ENCODE measurements at places on chromosomes 16 and 17. TPM values are rescaled to one million over a fixed set of nuclear protein-coding genes. Genes with fewer than 3 reads are reported as not detected.

TAT gene
- not detected for total RNA-seq

CAVIN1 gene
- total RNA-seq = 216 TPM

DOC2A gene
- total RNA-seq = 0.82 TPM

MYOCD gene
- 35.7 TPM for total RNA-seq

CCL16 gene
- total RNA-seq = not detected

TP53TG3C gene
- total RNA-seq = 0.42 TPM

DNA sequence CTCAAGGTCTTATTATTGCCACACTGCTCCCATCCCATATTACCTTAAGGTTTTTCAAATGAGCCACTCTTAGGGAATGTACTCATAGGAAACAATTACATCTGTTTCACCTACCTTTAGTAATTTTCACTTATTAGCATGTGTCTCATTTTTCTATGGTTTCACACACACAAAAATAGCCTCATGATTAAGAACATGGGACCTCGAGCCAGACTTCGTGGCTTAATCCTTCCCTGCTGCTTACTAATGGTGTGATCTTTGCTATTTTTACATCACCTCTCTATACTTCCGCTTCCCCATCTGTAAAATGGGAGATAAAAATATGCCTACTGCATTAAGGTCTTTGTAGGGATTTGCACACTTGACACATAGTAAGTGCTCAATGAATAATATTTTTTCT, 38.5 kb downstream of the OTOA start:
- no peak for DNase-seq

GRCh38 chr17:17702449-17703139, 21.3 kb downstream of the RAI1 start:
- DNase-seq = no peak

GRCh38 chr17:3892095-3892998, 506 bp downstream of the CAMKK1 start:
- peak; percentile 85 for DNase-seq

GRCh38 chr17:12624211-12624610, 41.5 kb upstream of the MYOCD start:
- DNase-seq = no peak

DNA sequence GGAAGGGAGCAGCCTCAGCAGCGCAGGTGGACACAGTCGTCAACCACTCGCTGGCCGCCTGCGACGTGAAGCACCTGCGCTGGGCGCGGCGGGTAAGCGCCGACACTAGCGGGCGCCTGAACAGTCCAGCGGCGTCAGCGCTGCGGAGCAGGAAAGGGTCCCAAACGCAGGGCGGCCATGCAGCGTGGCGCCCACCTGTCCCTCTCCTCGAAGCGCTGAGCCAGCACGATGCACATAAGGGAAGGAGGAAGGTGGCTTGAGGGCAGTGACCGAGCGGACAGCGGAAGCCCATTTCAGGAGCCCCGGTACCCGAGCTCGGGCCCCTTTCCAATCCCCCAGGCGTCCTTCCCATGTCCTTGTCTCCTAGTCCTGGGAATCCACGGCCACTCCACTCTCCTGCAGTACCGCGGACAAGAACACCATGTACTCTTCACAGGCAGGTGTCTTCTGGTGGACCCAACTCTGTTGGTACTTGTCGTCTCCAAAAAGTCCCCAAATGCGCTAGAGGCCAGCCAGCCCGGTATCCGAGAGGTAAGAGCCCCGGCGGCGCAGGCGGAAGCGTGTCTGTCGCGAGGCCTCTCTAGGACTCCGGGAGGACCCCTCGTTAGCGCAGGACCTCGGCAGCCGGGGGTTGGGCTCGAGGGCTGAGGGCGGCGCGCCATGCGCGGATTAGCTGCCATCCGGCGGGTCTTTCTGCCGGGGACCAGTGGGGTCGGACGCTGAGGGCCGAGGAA, 14.4 kb downstream of the ZNF232 start:
- peak; percentile 85 for DNase-seq

DNA sequence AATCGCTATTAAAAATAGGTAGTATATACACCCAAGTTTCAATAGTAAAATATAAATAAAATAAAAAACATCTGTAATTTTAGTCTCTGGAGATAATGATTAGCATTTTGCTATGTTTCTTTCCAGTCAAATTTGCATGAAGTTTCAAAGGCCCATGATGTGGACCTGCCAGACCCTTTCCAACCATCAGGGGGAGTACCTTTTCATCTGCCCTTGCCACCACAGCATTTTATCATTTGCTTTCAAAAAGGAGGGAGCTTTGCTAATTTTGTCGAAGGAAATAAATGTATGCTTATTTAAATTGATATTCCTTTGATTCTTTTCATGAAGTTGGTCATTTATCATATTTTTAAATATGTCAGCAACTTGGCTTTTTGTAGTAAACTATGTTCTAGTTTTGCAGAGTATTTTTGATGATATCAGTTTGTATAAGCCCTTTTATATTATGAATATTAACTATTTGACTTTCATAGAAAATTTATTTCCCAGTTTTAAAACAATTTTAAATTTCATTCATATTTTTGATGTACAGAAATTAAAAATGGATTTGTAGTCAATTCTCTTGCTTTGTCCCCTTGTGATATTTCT, 115.2 kb upstream of the NETO2 start:
- DNase-seq = no peak

DNA sequence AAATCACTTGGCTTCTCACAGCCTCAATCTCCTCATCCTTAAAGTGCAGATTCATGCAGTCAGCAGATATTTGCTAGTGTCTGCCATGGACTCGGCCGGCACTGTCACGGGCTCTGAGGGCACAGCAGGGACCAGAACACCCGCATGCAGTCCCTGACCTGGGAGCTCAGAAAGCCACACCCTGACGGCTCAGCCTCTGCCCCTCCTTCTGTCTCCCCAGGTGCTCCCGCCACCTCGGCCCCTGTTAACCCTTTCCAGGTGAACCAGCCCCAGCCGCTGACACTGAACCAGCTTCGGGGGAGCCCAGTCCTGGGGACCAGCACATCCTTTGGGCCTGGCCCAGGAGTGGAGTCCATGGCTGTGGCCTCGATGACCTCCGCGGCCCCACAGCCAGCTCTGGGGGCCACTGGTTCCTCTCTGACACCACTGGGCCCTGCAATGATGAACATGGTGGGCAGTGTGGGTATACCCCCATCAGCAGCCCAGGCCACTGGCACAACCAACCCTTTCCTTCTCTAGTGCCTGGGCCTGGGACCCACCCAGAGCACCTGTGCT, 28.7 kb downstream of the B9D1 start:
- no peak for DNase-seq

DNA sequence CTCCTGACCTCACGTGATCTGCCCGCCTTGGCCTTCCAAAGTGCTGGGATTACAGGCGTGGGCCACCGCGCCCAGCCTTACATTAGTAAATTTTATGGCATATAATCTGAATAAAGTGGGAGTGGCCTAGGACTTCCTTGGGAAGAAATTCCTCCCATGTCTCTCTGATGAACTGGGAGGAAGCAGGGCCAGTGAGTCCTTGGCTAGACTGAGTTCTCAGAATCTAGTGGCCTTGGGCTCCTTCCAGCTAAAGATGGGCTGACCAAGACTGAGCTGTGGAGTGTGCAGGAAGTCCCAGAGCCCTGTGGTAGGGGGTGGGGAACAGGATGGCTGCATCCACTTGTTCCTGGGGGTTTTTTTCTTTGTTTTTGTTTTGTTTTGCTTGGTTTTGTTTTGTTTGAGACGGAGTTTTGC, 10.0 kb upstream of the NAGLU start:
- peak; percentile 37 for DNase-seq

DNA sequence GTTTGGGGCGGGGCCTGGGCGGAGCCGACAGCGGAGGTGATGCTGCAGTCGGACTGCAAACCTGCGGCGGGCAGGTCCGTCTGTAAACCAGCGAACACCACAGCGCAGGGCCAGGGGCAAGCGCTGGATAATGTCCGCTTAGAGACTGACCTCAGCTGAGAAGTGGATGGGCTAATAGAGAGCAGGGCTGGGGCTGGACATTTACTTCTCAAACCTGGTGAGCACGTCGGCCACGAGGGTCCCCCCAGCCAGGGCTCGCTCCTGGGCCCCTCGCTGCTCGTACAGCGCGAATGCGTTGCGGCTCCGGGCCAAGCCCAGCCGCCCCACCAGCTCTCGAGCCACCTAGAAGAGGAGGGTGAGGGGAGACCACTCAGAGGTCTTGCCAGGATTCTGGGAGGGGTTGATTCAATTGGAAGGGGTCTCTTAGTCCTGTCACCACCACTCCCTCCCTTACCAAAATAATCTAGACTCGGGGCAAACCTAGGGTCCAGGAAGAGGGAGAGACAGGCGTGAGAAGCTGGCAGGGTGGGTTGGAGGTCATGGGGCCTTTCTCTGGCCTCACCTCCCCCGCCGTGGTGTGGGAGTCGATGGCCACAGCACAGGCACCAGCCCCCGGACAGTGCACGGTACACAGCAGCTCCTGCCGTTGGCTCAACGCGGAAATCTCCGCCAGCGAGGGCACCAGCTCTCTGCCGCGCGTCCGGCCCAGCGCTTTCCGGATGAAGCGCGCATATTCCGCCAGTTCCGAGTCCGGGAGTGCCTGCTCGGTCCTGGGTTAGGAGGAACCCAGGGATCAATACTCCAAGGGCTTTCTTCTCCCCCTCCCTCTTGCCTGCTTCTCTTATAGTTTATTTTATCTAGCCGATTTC, 5.8 kb downstream of the PLEKHH3 start:
- DNase-seq = no peak

Measured in left ventricle myocardium superior (tissue), 1 donor.